ENCODE measurements at places on chromosomes 7 and 10.

DNA sequence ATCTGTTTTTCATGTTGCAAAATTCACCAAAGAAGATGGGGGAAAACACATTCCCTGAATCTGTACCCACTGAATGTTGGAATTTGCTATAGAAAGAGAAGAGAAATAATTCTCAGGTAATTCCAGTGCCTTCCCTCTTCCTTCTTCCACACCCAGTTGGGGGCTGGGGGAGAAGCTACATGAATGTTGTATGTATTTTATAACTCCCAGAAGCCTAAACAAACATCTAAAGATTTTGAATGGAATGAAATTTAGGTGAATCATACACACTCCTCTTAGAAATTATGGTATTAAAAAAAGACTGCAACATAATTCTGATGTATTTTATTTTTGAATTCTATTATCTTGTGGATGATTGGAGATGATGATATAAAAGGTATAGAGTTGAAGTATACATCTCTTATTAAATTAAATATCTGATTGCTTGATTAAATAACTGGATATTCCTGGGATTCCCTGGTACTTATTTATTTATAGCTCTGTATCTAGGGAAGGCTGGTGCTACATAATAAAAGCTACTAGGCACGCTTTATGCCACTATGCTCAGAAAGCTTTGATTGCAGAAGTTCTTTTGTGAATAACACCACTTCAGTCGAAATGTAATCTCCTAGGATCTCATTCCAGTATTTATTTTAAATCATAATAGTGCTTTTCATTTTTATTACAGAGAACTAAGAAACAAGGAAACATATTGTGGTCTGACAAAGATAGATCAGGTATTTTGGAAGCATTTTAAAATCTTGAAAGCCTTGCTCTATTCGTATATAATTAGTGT lies 98.5 kb downstream of the MCU start:
- no peak for DNase-seq

DNA sequence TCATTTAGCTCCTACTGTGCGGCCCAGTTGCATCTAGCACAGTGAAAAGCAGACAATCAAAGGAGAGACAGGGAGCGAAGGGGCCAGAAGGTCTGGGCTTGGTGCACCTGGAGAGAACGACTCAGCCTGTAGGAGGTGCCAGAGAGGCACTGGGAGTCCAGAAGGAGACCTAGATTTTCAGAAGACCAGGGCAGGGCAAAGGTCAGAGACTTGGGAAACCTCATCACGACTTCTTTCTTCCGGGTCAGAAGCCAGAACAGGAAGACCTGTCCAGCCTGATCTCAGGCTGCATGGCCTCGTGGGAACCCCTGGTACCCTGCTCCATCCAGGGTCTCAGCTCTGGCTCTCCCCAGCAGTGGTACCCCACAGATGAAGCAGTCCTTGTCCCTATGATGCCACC lies 5.2 kb downstream of the AGAP3 start:
- DNase-seq = no peak

DNA sequence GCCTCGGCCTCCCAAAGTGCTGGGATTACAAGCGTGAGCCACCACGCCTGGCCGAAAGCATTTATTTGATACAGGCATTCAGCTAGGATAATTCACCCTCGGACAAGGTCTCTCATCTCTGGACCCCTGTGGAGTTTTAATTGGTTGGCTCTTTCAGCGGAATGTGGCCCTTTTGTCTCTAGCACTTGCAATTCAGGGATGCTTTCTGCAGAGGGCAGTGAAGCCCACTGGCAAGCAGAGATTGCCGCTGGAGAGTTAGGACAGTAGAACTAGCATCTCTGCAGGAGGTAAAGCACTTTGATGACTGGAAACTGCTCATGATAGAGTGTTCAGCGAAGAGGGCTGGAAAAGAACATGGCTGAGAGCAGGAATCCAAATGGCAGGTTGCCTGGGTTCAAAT lies 62.0 kb downstream of the SUFU start:
- no peak for DNase-seq

- no peak for DNase-seq
Observed at GRCh38 chr7:124893140-124893827, 36.3 kb downstream of the POT1 start.

- DNase-seq = no peak
Observed at GRCh38 chr7:98674461-98674860, 57.4 kb downstream of the NPTX2 start.

- no peak for DNase-seq
Observed at GRCh38 chr7:27595009-27595408, 67.7 kb downstream of the HIBADH start.

- no peak for DNase-seq
Observed at GRCh38 chr7:116561697-116562483, 37.1 kb downstream of the CAV1 start.

DNA sequence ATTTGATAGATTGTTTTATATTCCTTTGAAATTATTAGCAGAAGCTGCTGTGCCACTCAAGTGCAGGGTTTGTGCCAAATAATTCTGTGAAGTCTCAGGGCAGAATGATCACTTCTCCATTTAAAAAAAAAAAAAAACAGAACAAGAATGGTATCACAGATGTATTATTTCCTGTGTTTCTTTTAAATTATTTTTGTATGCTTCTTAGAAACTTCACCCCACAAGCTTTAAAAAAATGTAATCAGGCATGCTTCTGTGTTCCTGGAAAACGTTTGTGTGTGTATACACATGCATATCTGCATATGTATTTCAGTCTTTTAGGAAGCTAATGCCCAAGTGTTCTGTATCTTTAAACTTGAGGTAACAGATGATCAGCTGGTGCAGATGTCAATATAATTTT lies 6.3 kb upstream of the CD36 start:
- no peak for DNase-seq

DNA sequence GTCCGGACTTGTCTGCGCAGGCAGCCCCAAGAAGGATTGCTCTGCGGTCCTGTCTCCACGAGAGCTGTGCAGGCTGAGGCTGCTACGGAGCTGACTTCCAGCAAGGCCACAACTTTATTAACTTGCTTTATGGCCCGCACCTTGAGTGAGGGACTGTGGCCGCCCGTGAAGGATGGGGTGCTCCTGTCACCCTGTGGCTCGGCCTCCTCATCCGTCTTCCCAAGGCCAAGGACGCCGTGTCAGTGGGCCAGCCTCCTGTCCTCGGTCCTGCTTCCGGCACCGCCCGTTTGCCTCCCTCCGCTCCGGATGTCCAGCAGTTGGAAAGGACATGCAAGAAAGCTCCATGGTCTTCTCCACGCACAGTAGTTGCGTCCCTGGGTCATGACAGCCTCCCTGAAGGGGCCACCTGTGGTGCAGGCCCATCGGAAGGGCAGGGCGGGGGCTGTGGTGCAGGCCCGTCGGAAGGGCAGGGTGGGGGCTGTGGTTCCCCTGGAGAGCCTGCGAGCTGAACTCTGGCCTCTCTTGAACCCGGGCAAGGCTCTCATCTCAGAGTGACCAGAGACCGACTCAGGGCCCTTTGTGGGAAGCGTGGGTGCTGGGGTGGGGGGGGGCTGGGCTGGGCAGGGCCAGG lies 87.1 kb downstream of the NKX6-2 start:
- DNase-seq = no peak

DNA sequence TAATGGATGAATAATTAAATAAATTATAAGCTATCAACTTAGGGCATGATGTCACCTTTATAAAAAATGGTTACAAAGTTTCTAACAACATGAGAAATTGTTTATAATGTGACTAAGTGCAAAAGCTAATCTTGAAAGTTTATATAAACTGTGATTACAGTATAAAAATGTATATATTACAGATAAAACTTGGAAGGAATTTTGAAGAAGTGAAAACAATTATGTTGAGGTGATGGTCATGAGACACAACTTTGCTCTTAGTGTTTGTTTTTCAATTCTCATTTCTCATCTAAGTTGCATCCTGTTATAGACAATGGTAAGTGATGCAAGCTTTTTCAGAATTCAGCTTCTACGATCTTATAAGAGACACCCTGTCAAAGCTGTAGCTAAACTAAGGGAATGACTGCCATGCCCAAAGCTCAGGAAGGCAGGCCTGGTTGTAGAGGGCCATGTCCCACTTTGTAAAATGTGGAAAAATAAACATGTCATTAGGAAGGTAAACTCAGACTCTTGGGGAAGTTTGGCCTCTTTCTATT lies 23.9 kb downstream of the MACC1 start:
- DNase-seq = peak; percentile 41

DNA sequence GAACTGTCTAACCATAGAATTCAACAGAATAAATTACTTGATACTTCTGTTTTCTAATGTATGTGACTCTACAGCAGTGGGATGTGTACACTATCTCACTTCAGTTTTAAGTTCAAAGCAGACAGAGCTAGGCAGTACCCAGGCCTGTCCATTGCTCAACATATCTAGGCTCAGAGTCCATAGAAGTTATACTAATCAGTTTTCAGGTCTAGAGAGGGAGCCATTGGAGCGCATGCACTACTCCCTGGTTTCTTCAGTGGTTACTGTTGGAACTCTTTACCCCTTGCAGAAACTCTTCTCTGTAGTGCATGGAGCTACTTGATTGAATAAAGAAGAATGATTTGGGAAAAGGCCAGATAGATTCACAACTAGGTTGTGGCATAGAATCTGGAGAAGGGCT lies 4.4 kb downstream of the CD36 start:
- no peak for DNase-seq

DNA sequence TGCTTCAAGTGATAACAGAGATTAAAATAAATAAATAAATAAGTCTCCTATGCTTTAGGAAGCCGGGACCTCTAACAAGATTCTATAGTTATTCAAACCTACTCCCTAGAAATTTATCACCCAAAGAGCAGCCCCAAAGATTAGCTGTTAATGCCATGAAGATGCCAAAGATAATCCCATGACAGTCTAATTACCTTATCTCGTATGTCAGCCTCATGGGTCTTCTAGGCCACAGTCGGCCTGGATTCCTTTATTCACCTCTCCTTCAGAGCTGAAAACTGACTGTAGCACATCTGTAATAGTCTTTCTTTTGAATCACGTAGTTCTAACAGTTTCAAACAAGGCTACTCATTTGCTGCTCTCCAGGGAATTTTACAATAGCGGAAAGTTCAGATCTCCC lies 24.2 kb downstream of the COL1A2 start:
- no peak for DNase-seq

GRCh38 chr7:155383756-155384491 lies 74.0 kb upstream of the EN2 start:
- DNase-seq = no peak

DNA sequence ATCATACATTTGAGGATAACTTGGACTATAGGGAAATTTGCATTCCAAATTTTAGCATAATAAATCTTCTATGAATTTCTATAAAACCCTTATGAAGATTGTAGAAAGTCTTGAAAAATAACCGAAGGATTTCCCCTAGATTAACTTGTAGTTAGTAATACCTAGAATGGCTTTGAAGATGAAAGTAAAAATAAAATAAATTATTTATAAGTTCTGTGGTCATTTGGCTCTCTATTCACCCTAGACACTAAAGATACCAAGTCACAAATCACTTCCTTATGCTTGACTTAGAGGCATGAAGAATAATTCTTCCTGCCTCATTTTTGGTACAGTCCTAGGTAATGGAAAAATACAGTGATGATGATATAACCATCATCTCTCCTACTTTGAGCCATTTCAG lies 79.3 kb downstream of the CSTF2T start:
- DNase-seq = peak; percentile 5

- no peak for DNase-seq
Observed at GRCh38 chr7:101628522-101628921, 574 bp downstream of the MYL10 start.

GRCh38 chr10:98269435-98269912 lies 1.5 kb upstream of the LOXL4 start:
- no peak for DNase-seq

DNA sequence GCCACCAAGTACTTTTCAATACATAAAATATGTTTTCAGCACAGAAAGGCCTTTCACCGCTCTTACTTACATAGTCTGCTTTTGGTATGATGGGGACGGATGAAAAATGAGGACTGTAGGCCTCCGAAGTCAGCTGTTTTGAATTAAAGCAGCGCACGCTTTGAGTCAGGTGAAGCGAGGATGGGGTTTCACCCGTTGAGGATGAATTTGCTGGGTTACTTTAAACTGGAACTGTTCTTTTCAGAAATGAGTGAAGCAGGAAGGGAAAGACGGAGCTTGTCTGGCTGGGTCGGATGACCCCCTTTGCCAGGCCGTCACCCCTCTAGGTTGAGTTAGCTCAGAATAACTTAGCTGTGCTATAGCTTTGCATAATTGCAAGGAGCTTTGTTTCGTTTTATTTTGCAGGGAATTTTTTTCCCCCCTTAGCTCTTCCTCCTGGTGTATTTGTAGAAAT lies 40.0 kb downstream of the CUX1 start:
- peak; percentile 63 for DNase-seq

DNA sequence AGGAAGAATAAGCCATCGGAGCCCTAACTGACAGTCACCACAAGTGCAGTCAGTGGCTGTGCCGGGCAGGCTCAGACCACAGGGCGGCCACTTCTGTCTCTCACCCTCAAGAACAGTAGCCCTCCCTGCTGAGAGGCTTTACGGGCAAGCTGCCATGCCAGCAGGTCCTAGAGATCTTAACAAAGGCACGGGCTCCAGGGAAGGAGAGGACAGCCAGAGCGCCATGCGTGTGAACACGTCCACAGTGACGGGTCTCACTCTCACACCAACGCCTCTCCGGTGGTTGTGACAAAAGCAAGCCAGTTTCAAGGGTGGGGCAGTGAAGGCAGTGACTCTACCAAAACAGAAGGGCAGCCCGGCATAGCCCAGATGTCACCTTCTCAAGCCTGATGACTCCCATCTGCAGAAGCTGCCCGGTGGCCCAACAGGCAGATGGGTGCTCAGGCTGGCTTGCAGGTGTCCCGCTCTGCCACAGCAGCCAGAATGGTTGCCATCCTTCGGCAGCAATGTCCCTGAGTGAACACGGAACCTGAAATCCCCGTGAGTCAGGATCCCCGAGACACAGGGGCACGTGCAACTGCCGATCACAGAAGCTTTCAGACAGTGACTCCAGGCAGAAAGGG lies 102.0 kb downstream of the FAM53B start:
- no peak for DNase-seq

GRCh38 chr7:130943336-130943901 lies 209.4 kb upstream of the KLF14 start:
- no peak for DNase-seq

DNA sequence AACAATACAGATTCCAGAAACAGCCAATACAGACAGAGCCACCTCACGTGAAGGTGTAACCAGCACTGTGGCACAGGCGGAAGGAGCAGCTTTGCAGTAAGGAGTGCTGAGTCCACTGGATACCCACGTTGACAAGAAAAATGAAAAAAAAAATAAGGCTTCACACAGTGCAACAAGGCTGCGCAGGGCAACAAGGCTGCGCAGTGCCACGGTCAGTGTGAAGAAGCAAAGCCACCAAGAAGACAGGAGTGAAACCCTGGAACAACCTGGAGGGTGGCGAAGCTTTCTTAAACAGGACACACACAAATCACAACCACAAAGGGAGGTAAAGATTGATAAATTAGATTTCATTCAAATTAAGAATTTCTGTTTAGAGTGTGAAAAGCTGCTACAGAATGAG lies 204.0 kb downstream of the MAD1L1 start:
- no peak for DNase-seq

GRCh38 chr7:76364198-76364584 lies 5.4 kb upstream of the YWHAG start:
- DNase-seq = no peak

DNA sequence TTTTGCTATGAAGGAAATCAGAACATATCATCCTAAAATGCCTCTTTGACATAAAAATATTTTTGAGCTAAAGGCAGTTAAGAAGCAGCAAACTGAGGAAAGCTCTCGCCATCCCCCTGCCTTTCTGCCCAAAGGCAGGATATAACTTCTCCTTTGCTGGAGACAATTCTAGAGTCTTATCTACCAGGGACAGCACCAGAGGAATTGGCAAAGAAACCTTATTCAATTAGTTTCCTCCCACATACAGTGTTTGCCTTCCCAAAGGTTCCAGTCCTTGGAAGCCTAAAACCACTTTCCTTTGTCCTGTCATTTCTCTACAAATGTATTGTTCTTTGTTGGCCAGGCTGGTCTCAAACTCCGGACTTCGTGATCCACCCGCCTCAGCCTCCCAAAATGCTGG lies 33.7 kb downstream of the MASTL start:
- no peak for DNase-seq

Measured in GM13976 (cell line).